GM12892 (cell line): ENCODE measurements at places on chromosomes 16 and 17.

DNA sequence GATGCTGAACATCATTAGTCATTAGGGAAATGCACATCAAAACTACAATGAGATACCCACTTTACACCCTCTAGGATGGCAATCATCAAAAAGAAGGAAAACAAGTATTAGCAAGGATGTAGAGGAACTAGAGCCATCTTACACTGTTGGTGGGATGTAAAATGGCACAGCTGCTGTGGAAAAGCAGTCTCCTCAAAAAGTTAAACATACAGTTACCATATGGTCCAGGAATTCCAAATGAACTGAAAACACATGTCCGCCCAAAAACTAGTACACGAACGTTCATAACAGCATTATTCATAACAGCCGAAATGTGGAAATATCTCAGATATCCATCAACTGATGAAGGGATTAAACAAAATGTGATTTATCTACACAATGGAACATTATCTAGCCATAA, 7.0 kb downstream of the FBF1 start:
- DNase-seq = no peak

DNA sequence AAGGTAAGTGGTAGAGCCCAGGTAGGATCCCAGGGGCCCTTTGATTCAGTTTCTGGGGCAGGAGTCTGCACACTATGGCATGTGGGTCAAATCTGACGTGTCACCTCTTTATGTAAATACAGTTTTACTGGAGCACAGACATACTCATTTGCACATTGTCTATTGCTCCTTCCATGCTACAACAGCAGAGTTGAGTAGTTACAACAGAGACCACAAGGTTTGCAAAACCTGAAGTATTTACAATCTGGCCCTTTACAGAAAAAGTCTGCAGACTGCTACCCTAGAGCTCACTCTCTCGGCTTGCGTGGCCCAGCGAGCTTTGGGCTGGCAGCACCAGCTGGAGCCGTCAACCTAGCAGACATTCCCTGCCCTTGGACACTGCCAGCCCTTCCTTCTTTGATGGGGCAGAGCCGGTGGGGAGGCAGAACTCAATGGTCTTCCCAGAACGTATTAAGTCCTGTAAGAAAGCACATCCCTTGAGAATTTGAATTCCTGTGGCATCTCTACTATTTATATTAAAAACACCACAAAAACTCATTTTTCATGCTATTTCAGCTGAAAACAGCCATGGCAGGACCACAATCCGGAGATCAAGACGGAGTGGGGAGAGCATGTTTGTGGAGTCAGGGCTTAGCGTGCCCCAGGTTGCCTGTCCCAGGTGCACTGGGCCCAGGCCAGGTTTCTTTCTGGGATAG, 133.1 kb upstream of the NUDT7 start:
- DNase-seq = no peak

DNA sequence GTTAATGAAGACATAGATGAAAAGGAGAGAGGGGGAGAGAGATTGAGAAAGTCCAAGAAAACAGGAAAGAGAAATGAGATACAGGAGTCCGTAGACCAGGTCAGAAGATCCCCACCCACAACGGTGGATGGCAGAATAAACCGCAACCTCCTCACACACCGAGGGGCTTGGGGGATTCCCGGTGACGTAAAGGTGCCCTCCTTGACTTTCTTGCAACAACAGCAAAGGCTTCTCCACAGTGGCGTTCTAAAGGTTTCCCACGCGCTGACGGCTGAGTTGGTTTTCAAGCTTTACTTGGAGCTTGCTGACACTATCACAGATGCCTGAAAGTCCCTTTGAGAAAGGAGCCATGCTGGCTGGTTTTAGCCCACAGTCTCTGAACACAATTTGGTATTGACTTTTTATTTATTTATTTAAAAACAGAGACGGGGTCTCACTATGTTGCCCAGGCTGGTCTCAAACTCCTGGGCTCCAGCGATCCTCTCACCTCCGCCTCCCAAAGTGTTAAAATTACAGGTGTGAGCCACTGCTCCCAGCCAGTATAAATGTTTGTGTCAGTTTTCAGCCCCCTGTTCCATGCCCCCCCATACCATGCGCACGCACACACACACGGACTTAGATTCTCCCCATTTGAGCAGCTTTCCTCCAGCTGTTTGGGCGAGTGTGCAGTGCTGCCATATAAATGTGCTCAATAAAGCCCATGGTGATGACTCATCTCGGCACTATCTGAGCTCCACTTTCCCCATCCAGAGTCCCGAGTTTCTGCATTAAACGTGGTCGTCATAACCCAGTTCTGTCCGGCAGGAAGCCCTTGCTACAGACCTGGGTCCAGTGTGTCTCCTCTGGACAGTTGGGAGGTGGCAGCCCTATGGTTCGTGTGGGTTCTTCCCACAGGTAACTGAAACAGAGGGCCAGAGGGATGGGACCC, 33.0 kb upstream of the SEC14L1 start:
- peak; percentile 50 for DNase-seq

- no peak for DNase-seq
Measured at GRCh38 chr16:74560912-74561311, 46.0 kb downstream of the GLG1 start.

DNA sequence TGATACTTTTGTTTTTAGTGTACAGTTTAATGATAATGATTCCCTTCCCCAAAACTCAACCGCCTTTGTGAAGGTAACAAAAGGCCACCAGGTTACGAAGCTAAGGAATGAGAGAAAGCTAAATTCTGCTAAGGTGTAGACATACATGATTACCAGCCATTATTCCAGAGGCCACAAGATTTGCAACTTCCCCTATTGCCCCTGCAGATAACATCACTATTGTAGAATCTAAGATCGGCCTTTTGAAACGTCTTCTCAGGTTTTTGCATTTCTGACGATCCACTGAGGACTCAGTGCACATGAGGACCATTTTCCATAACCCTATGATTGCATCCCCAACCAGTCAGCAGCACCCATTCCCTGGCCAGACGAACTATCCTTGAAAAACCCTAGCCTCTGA, 33.9 kb upstream of the SNN start:
- DNase-seq = no peak

- DNase-seq = no peak
Measured at GRCh38 chr16:88003316-88003715, 52.1 kb downstream of the BANP start.

- DNase-seq = no peak
Measured at GRCh38 chr17:19785854-19786253, 37.8 kb upstream of the ALDH3A1 start.

DNA sequence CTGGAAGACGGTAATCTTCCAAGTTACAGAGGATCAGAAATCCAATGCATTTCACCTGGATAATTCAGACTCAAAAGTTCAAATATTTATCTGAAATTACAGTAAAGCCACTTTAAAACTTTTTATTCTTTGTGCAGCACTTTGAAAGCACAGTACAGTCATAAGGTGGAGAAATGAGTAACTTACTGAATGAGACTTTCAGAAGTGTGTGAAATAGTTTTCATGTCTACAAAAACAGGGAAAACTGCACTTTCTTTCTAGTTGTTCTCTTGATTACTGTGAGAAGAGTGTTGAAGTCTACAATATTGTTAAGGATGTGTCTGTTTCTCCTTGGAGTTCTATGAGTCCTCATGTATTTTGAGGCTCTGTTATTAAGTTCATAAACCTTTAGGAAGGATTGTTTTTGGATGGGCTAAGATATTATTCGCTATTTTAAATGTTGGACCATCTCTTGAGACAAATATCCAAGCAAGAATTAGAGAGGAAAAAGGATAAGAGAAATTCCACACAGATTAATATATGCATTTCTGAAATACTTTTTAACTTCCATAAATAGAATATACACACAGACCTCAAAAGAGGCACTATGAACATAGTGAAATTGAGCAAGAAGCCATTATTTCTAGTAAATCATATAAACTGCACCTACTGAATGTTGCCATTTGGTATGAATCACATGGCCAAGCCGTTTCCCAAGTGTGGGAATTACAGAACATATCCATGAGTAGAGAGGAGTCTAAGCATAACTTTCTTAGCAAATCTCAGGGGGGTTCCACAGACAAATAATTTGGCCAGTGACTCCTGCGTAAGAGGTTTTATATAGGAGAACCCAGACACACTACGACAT, 83.6 kb upstream of the PLEKHM1 start:
- no peak for DNase-seq

DNA sequence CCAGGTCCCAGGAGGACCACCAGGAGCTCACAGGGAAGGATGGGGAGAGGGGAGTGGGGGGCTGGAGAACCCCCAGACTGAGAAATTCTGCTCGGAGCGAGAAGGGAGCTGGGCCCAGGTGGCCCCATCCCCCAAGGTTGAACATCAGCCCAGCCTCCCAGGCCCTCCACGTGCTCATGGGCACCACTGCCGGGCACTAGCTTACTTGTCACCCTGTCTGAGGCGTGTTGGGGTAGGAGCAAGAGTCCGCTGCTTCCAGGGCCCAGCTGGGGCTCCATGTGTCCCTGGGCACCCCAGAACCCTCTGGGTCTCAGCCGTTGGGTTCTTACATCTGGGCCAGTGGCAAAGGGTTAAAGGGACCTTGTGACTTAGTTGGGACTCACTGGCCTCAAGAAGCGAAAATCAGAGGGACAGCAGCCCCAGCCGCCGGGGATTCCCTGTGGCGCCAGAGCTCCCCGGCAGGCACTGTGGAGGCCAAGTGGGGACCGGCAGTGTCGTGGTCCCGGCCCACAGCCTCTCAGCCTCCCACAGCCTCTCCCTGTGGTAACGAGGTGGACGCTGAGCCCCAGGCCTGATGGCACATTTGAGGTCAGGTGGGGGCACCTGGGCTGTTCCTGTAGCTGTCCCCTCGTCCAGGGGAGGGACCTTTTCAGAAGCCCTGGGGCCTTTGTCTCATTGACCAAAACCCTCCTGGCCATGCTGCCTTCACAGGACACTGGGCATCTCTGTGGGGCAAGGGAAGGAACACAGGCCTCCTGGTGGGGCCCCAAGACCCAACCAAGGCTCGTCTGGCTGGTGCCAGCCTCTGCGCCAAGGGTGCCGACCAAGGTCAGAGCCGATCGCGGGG, 33.7 kb upstream of the CDH15 start:
- no peak for DNase-seq

DNA sequence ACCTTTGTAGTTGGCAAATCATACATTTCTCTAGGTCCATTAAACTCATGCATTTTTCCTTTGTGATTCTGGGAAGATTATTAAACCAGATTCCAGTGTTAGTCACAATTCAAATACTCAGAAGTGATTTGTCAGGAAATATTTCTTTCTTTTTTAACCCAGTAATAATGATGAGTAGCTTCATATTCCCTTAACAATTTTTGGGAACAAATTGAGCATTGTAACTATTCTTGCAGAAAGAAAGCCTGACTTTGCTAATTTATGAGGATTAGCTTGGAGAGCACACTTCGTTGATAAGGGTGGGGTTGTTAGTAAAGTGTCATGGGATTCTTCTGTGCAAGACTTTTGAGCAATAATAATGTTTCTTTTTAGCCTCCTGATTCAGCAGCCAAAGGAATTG, 18.7 kb upstream of the KRT24 start:
- DNase-seq = no peak

DNA sequence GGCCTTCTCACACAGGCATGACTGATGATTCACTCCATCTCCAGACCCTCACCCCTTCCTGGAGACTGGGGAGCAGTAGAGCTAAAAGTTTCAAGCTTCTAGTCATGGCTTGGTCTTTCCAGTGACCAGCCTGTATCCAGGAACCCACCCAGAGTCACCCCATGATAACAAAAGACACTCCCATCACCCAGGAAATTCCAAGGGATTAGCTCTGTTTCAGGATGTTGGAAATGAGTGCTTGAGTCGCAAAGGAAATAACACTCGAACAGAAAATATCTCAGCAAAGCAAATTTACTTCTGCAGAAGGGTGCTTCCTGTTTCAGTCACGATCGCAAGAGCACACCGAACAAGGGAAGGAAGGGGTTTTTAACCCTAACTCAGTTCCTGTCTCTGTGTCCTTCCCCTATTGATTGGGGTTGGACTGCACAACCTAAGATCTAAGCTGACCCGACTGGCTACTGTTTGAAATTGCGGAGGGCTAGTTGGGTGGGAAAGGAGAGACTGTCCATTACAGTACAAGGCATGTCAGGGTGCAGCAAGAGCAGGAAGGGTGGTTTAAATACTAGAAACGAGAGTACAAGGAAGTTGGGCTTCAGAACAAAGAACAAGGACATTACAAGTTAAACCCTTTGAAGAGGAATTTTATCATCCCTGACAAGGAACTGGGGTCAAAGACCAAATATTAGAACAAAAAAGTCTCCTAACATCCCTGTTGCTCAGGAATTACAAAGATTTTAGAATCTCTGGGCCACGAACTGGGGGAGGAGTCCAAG, 224.4 kb upstream of the CACNG5 start:
- DNase-seq = no peak

DNA sequence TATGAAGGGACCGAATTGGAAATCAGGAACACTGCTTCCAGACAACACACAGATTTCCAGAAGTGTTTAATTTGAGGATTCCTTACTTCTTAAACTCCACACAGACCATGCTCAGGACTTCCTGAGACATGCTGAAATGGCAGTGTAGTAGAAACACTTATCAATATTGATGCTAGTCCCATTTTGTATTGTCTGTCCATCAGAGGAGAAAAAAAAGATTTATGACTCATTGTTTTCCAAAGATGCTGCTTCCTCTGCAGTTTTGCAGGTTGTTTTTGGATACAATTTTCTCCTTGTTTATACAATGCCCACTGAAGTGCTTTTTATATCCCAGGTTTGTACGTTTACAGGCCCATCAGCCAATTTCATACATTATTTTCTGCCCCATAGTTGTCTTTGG, 68.3 kb upstream of the TANC2 start:
- DNase-seq = no peak

DNA sequence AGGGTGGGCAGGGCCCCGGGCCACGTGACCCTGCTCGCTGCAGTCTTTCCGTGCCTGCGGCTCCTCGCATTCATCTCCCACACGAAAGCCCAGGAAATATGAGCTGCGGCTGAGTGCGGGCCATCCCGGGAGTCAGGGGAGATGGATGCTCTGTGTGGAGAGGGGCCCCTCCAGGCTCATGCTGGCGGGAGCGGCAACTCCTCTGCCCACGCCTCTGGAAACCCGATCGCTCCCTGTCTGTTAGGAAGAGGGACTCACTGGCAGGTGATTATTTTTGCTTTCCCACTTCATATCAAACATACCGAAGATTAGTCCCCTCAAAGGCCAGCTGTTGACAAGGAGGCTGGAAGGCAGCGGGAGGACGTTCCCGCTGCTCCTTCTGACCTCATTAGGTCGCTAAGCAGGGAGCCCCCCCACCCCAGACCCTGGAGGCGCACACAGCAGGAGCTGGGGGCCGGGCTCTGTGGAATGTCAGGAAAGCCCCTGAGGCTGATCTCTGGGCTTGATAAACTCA, 228.5 kb downstream of the FOXL1 start:
- DNase-seq = no peak
